H7 (cell line): ENCODE measurements at places on chromosomes 4 and X.

DNA sequence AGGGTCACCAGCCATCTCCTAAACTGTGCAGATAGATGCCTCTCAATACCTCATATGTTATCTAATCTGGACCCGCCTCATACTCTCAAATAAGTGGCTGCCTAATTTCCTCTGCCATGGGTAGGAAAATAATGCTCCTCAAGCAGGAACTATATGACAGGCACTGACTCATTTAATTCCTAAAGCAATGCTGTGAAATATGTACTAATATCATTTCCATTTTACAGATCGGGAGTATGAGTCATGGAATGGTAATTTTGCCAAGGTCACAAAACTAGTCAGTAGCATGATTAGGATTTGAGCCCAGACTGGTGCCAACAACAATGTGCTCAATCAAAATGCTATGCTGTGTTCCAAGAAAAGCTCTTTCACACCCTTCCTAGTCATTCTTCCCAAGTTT lies 3.0 kb upstream of the NXT2 start:
- DNase-seq = no peak

GRCh38 chr4:102344520-102344953 lies 745 bp downstream of the SLC39A8 start:
- peak; percentile 78 for DNase-seq

- no peak for DNase-seq
These were observed 31.8 kb downstream of the PLAC1 start for GRCh38 chrX:134626434-134626833.

- DNase-seq = no peak
These were observed 746.9 kb downstream of the FAT4 start for GRCh38 chr4:126061655-126062054.

DNA sequence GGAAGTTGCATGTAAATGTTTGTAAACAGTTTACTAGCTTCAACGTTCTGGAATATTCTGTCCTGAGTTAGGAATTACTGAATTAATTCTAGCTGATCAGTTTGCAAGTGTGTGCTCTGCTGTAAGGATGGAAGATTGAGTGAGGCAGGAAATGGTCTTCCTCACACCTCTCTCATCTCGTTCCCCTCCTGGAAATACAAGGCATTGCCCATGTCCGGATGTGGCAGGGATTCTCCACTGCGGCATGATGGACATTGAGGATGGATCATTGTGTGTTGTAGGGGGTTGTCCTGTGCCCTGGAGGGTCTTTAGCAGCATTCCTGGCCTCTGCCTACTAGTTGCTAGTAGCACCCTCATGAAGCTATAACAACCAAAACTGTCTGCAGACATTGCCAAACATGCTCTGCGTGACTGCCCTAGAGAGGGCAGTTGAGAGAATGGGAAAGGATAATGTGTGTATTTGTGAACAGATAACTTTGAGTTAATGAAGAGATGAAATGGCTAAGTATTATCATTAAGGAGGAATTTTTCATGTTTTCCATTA lies 12.6 kb downstream of the CA5B start:
- DNase-seq = no peak

DNA sequence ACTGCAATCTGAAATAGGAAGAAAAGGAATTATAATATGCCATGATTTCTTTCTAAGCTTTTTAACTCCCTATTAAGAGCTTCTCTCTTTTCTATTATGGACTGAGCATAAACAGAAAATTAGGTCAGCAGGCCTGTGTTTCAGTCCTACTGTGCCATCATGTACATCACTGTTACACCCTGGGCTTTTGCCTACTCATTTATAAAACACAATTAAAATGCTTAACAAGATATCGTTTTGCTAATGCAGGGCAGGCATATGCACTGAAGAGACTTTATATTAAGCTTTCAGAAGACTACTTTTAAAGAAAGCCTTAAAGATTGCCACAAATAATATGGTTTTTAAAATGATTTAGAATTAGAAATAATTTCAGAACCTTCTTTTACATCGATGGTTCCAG lies 828 bp upstream of the BBS12 start:
- DNase-seq = no peak

DNA sequence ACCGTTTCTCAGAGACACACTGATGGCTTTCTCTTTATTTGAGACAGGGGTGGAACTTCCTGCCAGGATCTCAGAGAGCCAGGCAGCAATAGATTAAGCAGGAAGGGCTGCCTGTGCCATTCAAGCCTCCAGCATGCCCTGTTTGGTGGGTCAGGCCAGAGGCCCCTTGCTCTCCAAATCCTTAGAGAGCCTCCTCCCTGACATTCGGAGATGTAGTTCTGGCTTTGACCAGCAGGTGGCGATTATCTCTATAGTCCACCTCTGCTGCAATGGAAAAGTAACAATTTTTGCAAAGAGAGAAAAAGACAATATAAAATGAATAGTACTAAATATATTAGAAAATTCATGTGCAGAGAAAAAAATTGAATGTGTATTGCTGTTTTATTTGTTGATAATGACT lies 93.9 kb downstream of the NXF2B start:
- DNase-seq = peak; percentile 57
